ENCODE measurements at places on chromosomes 5 and 9.

- DNase-seq, result no peak
These were observed 26.2 kb downstream of the WWC1 start for GRCh38 chr5:168317521-168318147.

- DNase-seq, result no peak
These were observed 36.9 kb downstream of the ACTBL2 start for GRCh38 chr5:57445705-57446037.

DNA sequence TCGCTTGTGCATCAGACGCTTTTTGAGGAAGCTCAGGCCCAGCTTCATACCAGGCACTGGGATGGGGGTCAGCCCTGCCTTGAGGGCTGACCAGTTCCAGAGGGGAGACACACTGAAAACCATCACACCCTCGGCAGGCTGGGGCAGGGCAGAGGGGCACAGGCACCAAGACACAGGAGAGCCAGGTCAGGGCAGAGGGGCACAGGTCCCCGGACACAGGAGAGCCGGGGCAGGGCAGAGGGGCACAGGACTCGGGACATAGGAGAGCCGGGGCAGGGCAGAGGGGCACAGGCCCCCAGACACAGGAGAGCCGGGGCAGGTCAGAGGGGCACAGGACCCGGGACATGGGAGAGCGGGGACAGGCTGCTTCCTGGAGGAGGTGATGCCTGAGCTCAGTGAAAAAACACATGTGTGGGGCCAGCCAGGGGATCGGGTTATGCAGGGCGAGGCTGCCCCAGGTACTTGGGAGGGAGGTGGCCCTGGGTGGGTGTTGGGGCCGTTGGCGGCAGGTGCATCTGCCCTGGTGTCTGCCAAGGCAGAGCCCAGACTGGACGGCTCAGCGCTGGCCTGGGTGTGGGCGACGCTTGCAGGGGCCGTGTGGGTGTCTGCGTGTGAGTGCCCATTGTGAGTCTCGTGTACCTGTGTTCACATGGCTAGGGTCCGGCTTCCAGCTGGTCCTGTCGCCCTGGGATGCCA, 15.1 kb upstream of the SLC2A6 start:
- DNase-seq, result no peak

GRCh38 chr5:39099831-39100230, 25.6 kb upstream of the RICTOR start:
- no peak for DNase-seq

- no peak for DNase-seq
These were observed 5.0 kb downstream of the DMRT3 start for GRCh38 chr9:981491-981898.

DNA sequence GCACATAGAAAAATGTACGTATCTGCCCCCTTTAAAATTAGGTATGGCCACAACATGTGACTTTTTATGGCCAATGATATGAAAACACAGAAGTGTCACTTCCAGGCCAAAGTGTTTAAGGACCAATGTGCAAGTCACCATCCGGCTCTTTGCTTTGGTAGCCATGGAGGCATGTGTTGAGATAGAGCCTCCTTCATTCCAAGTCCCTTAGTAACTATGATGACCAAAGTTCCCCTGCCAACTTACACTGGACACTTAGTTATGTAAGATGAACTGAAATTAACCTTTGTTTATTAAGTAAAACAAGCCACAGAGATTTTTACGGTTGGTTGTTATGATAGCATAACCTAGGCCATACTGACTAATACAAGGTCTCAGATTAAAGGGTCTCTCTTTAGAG, 51.0 kb downstream of the FBN2 start:
- DNase-seq, result no peak

DNA sequence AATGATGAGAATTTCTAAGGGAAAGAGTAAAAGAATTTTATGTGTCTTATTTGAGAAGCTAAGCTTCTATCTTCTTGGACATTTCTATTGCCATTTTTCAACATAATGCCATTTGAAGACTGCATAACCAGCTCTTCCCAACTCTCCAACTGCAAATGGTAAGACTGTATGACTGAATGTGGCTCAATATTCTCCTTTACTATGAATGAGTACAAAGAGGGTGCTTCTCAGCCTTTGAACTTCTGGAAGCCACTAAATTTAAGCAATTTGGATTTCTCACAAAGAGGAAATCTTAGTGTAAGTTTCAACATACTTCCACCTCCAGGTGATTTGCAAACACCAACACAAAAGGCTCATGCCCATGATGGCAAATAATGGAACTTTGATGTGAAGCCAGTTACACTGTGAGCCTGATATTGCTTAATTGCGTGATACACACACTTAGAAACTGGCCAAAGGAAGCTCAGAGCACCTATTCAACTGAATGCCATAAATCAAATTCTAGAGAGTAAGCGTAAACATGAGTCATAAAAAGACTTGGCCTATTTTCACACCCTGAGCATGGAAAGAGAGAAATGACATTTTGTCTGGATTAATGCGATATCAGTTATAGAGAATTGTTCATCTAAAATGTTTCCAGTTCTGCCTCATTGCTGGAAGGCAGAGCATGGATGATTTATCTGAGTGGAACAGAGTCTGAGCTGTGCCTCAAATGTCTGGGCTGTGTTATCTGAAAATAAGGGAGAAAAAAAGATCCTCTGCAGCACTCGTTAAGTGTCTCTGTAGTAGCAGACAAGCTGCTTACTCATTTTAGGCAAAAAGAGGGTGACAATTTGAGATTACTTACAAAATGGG, 145.3 kb downstream of the PLK2 start:
- DNase-seq, result no peak

Measured in activated CD8-positive, alpha-beta memory T cell treated with anti-CD3 and anti-CD28 coated beads for 1 hour (primary cell).